ENCODE measurements at places on chromosomes 5 and 9. TPM values are rescaled to one million over a fixed set of nuclear protein-coding genes. Genes with fewer than 3 reads are reported as not detected.

The TIMD4 gene
- 0.29 TPM for total RNA-seq

The ITK gene
- 6.0 TPM for total RNA-seq

The KCNV2 gene
- not detected for total RNA-seq

The SLC45A2 gene
- 0.66 TPM for total RNA-seq

The SERF1A gene
- 14.5 TPM for total RNA-seq

The ZFP2 gene
- total RNA-seq: 2.3 TPM

The ADAMTSL2 gene
- 14.0 TPM for total RNA-seq

The BNIP1 gene
- 13.5 TPM for total RNA-seq

The KIF2A gene
- total RNA-seq: 31.1 TPM

The HTR4 gene
- total RNA-seq: 3.8 TPM

The MSANTD3 gene
- total RNA-seq: 14.9 TPM

DNA sequence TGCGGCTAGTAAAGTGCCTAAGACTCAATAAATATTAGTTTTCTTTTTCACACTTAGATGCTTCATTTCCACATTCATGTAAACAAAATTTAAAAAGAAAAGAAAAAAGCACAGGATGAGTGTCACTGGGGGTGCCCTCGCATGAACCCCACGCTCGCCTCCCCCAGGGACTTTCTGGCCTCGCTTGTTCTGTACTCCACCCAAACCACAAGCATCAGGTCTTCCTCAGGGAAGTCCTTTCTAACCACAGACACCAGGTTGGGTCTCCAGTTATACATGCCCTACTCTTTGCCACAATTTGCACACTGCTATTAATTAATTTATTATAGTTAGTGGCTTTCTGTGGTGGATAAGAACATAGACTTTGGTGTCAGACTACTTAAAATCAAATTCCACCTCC, 92.4 kb downstream of the RORB start:
- no peak for DNase-seq

DNA sequence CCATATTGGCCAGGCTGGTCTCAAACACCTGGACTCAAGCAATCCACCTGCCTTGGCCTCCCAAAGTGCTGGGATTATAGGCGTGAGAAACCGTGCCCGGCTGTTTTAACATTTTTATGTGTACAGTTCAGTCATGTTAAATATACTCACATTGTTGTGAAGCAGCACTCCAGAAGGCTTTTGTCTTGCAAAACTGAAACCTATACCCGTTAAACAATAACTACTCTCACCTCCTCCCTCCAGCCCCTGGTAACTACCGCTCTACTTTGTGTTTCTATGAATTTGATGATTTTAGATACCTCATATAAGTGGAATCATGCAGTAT, 23.1 kb upstream of the SHB start:
- DNase-seq: no peak

DNA sequence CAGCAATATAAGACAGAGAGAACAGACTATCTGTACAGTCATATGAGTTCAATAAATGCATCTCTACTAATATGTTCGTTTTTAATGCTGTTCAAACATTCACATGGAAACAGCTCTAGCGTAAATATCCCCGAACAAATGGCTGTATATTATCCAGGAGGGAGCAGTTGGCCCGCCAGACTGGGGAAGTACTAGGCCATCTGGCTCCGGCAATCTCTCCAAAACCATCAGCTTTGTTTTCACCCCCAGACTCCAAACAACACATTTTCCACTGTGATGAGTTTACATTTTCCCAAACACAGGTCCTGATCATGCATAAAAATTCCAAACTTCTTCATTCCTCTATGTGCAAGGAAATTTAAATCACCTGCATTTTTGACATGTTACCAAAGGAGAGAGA, 8.7 kb downstream of the EBF1 start:
- DNase-seq: no peak

DNA sequence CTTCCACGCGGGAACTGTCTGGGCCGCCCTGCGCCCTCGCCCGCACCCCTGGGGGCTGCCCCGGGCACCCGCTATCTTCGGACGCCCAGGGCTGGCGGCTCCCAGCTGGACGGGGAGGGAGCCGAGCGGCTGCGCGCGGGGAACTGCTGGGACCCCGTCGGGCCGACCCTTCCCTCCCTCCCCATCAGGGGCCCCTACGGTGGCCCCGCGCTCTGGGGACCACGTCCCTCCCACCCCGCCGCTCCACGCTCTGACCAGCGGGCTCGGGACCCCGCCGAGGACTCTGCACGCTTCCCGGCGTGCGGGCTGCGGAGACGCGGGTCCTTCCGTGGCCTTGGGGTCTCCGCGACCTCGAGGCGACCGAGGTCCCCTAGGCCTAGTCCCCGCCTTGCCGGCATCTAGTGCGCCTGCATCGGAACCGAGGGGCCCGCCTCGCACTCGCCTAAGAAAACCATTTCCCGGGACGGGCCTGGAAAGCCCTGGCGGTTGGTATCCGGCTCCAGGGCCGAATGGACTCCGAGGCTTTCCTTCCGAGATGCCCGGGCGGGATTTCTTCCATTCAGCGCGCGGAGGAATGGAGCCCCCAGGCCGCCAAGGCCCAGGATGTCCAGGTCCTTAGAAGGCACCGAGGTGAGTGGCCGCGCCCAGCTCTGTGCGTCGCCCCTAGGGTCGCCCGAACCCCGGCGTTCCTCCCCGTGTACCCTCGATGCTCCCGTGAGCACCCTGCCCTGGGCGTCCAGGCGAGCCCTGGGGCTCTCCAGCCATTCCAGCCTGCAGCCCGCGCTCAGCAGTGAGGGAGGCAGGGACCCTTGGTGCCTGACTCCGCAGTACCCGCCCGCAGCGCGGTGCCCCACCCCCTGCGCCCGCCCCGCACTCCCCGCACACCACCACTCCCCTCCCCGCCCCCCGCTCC, 705 bp upstream of the SLC6A3 start:
- no peak for DNase-seq

DNA sequence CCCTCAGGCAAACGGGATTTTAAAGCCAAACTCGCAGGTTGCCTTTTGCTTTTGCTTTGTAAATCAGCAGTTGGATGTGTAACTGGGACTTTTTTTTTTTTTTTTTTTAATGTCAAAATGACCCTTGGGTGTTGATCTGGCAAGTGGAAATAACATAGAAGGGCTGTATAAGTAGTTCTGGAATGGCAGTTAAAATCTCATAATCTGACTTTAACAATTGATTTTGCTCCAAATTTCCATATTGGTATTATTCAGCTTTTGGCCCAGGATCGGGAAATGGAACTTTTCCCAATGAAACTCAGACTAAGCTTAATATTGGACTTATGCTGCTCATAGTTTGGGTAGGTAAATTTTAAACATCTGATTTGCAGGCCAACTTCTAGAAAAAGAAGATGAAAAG, 346.8 kb upstream of the NUDT12 start:
- DNase-seq: no peak

DNA sequence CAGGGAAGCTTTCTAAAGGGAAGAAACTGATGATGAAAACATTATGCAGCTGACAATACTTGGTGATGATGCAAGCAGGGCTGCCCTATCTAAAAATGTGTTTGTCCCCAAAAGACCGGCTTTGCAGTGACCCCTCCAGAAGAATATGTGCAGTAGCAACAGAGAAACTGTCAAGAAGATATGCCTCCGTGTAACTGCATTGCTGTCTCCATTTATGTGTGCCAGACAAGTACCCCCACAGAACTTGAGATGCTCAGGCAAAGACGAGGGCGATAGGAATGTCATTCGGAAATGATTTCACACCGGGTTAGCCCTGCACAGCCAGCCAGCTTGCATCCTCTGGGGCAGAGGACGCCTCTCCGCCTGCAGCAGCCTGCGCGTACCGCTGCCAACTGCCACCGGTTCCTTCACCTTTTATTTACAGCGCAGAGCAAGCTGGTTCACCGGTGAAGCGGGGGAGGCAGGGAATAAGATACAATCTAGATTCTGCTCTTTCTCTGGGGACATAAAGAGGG, 2.0 kb downstream of the GABBR2 start:
- no peak for DNase-seq

GRCh38 chr5:4042311-4042710, 446.7 kb downstream of the IRX1 start:
- no peak for DNase-seq

GRCh38 chr9:123548741-123549545, 192.9 kb downstream of the CRB2 start:
- no peak for DNase-seq

GRCh38 chr5:75389430-75389829, 52.4 kb downstream of the HMGCR start:
- DNase-seq: no peak

DNA sequence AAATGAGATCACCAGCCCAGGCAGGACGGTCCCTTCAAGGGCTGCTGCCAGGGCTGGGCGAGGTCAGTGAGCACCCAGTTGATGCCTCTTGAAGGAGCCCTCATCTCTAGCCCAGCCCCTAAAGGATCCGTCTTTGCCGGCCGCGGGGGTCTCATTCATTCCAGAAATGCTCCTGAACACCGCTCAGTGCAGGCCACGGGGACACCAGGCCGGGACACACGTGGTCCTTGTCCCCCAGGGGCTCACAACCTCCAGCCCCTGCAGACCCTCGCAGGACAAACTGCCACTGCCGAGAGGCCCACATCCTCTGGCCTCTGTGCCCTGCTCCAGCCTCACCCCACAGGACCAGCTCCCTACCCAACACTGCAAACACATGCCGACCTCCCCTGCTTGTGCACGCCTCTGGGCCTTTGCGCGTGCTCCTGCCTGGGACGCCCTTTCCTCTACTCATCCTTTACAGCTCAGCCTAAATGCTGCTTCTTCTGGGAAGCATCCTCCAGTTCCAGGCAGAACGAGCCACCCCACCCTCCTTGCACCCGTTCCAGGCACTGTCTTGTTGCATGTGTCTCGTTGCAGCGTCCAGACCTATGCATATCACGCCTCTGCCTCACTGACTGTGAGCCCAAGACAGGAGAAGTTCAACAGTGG, 10.3 kb upstream of the LAMC3 start:
- DNase-seq: no peak

DNA sequence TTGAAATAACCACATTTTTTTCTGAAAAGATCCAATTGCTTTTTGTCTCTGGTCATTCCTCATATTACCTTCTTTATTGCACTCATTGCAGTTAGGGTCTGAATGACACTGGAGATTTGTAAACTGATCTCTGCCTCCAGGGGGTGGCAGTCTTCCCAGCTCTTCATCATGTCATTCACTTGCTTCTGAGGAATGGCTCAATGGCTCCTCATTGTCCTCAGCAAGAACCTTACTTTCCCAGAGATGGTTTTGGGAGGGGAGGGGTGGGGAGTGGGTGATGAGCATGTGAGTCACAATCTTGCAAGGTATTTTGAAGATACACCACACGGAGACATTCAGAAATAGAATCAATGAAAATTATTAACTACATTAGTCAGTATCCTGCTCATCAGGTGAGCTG, 159.8 kb upstream of the GAS1 start:
- DNase-seq: no peak

DNA sequence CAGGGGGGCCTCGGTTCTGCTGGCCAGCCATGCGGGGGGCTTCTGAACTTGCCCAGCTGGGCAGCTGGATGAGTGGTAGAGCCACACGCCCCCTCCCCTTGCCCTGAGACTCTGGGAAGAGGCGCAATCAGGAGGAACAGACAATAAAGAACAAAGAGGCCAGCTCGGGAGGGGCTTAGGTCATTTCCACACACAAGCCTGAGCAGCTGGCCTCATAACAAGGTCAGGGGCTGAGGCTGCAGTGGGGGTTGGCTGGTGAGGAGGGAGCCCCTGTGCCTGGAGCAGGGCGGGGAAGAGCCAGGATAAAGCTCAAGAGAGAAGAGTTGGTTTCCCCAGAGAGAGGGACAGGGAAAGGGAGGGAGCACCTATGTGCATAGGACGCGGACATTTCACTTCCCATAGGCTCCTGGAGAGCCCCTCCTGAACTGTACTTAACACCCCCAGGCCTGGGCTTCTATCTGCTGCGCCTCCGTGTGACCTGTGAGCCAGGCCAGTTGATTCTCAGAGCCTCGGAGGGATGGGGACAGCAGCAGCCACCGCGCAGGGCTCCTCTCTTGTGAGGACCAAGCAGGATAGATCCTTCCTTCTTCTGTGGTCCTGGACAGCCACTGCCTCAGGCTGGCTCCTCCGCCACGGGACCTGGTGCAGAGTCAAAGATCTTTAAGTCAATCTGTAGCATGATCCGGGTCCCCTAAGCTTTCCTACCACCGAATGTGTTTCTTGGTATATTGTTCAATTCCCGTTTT, 75.3 kb upstream of the GGTA1 start:
- DNase-seq: no peak

- no peak for DNase-seq
Observed at GRCh38 chr5:112381521-112381920, 37.6 kb downstream of the EPB41L4A start.

DNA sequence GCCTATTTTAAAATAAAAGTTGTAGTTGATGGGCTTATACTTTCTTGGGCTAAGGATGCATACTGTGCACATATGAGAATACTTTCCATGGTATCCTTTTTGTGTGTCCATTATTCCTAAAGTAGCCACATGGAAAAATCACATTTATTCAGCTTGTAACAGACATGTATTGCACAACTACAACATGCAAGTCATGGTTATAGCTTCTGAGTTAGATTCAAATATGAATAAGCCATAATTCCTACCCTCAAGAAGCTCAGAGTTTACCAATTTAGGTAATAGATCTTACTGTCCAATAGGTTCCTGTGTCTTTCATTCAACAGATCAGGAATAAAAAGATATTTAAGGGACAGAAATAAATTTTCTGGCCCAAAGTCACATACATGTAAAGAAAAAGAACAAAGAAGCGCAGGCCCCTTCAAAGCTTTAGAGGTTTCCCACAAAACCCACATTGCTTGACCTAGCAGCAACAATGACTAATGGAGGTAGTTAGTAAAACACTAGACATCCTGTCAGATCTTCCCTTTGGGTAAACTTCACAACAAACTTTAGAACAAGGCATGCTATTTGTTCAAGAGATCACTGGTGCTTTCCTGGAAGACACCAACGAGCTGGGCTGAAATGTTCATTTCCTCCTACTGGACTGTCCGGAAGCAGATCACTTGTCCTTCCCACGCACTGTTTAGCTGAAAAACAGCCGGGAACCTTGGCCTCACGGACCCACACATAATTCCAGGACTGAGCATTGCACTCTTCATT, 78.4 kb upstream of the ITGA1 start:
- no peak for DNase-seq

- no peak for DNase-seq
Observed at GRCh38 chr9:136525207-136525606, 20.6 kb downstream of the NOTCH1 start.

DNA sequence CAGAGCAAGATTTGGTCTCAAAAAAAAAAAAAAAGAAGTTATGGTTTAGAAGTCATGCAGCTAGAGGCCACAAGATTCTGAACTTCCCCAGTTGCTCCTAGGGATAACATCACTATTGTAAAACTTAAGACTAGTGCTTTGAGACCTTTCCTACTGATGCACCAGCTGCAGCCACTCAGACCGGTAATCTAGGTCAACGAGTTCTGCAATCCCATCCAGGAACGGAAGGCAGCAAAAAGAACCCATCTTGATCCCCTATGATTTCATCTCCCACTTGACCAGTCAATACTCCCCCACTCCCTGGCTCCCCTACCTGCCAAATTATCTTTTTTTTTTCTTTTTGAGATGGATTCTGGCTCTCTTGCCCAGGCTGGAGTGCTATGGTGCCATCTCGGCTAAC, 46.9 kb upstream of the TTC39B start:
- no peak for DNase-seq

- no peak for DNase-seq
Observed at GRCh38 chr9:92071634-92072033, 43.6 kb downstream of the SPTLC1 start.

Data from mucosa of gallbladder (tissue), 1 donor.